Stimulated activated CD4-positive, alpha-beta T cell treated with anti-CD3 and anti-CD28 coated beads, Interleukin-1b, Interleukin-23, amount 100 ng/mL, for 1 hour (primary cell): ENCODE measurements at places on chromosomes 11 and 22.

DNA sequence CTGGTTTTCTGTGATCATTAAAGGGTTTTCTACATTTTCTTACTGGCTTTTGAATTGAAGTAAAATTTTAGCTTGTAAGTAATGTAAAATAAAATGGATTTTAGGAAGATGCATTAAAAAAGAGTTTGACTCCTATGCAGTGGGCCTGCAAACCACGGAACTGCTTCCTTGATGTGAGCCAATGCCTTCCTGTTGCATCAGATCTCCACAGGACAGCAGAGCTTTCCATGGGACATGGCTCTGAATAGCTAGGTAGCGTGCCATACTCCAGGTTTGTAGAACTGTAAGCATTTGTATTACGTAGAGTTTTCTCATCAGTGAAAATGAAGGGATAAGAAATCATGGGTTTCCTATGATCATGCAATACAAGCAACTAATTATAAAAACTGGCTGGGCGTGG is 133.4 kb downstream of the SWAP70 start:
- no peak for DNase-seq

DNA sequence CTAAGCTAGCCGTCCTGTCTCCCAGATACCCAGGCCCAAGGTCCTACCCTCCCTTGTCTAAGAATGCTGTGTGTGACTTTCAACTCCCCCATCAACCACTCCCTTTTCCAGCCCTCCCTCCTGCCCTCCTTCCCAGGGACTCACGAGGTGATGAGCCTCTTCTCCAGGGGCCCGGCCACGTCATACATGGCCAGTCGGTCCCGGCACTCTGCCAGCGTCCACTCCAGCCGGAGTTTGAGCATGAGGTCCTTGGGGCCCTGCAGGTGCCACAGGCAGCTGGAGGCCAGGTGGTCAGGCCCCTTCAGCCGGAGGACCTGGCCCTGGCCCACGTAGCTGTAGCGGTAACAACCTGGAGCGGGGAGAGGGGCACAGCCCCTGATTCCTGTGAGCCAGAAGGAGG is 20.1 kb downstream of the TMPRSS6 start:
- no peak for DNase-seq

GRCh38 chr22:37291559-37292298 is 9.4 kb downstream of the CYTH4 start:
- no peak for DNase-seq

GRCh38 chr22:42425337-42425988 is 6.7 kb downstream of the NFAM1 start:
- DNase-seq: no peak

DNA sequence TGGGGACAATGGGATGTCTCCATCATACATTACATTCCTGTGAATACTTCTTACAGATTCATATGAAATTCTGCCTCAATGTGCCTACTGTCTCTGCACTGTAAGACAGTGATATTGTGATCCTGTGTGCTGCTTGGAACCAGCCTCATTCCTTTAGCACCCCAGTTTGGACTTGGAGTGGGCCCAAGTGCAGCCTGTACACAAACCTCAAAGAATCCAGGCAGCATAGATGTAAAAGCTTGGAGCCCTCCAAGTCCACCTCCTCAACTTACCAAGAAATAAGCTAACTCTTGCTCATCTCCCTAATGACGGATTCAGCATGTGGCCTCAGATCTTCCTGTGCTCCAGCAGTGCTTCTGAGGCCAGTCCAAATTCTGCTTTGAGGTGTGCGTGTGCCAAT is 24.4 kb downstream of the GRAP2 start:
- DNase-seq: no peak

- no peak for DNase-seq
These were observed 83.1 kb upstream of the USP47 start for GRCh38 chr11:11758603-11759196.

- no peak for DNase-seq
These were observed 113.8 kb downstream of the BUD13 start for GRCh38 chr11:116658876-116659535.

DNA sequence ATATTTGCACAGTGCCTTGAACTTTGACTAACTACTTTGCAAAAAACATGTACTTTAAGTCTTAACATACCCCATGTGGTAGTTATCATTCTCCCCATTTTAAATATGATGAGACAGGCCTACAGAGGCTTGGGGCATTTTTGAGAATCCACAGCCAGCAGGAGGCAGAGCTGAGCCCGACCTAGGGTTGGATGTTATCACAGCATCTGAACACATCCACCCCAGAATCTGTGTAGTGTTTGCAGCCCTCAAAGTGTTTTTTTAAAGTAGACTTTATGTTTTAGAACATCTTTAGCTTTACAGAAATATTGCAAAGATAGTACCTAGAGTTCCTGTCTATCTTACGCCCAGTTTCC is 17.6 kb downstream of the OTOG start:
- DNase-seq: no peak

DNA sequence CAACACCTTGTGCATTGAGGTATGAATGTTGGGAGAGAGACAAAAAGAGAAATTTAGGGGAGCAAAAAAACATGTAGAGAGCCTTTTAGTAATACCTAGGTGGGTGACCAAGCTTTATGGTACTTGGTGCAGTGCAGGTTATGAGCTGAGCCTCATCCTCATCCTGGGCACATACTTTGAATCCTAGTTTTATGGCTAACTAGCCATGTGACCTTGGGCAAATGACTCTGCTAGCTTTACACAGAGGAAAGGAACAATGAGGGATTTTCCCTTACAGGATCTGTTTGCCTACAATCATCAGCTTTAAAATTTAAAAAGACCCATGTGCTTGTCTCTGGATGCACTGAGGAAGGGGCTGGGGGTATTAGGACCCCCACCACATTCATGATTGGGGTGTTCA is 187.8 kb upstream of the ISX start:
- no peak for DNase-seq

DNA sequence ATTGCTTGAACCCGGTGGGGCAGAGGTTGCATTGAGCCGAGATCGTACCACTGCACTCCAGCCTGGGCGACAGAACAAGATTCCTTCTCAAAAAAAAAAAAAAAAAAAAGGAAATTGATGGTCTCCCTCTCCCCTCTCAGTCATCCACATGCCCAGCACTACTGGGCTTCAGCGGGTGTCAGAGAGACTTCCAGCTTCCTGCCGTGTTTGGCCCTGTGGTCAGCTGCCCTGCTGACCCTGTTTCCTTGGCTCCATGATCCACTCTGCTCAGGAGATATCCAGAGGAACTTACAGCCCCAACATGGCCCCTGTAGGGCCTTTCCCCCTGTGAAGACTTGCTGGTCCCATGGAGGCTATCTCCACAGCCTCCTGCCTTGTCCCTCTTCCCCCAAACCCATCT is 6.1 kb upstream of the PNPLA3 start:
- DNase-seq: no peak

DNA sequence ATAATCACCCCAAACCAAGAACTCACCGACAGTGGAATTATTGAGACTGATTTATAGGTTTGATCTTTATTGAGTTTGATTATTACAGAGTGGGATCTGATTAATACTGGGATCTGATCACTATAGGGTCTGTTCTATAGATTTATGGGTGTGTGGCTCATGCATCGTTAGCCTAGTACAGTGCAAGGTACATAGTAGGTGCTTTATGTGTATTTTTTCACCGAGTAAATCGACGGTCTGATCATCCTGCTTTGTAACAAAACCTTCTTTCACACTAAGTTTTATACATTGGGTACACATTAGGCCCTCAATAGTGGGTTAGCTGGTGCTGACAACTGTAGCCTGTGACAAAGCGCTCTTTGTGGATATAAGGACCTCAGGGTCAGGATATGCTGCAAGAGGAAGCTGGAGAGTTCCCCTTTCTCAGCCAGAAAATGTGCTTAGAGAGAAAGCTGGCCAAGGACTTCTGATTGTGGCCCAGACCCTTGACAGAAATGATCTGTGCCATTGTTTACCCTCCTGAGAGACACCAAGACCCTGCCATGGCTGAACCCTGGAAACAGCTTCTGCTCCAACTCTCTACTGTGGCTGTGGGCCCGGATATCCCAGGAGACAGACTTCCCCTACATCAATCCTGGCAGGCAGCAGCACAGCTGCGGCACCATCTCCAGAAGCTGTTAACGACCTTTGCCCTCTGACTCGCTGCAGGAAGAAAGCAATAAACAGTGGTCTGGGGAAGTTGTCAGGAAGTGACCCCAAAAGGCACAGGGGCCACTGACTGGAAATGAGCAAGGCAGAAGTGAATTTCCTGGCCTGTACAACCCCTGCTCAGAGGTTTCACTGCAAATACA is 16.1 kb upstream of the TPP1 start:
- DNase-seq: no peak

DNA sequence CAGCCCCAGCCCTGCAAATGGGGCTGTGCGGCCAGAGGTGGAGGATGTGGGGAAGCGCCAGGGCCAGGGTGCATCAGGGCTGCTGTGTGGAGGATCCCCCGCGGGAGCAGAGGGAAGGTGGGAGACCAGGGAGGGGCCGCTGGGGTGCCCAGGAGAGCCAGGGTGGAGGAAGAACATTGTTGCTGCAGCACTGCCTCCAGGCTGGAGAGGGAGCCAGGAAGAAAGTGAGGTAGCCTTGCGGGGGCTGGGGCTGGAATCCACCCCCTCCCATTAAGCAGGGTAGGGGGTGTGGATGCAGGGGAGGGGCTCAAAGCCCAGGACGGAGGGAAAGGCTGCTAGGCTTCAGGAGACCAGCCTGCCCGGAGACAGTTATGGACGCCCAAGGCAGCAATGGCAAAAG is 15.0 kb downstream of the CABP7 start:
- no peak for DNase-seq

GRCh38 chr11:80638296-80638695 is 1197.5 kb upstream of the TENM4 start:
- no peak for DNase-seq

DNA sequence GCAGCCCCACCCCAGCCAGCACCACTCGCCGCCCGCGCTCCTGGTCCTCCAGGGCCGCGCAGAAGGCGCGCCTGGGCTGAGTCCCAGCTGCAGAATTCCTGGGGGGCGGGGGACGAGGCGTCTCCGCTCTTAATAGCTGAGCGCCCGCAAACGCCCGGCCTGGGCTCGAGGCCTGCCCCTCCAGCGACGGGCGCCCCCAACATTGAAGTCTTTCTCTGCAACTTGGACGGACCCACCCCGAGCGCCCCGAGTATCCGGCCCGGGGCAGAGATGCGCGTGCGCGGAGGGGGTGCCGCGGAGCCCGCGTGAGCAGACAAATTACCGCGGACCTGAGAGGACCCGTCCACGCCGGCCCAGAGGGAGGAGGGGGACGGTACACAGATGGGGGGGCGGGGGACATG is 6.7 kb upstream of the SYT7 start:
- DNase-seq: no peak

GRCh38 chr11:121426476-121427399 is 25.4 kb upstream of the SORL1 start:
- DNase-seq: no peak

- no peak for DNase-seq
These were observed 46.4 kb upstream of the CD82 start for GRCh38 chr11:44518968-44519550.

DNA sequence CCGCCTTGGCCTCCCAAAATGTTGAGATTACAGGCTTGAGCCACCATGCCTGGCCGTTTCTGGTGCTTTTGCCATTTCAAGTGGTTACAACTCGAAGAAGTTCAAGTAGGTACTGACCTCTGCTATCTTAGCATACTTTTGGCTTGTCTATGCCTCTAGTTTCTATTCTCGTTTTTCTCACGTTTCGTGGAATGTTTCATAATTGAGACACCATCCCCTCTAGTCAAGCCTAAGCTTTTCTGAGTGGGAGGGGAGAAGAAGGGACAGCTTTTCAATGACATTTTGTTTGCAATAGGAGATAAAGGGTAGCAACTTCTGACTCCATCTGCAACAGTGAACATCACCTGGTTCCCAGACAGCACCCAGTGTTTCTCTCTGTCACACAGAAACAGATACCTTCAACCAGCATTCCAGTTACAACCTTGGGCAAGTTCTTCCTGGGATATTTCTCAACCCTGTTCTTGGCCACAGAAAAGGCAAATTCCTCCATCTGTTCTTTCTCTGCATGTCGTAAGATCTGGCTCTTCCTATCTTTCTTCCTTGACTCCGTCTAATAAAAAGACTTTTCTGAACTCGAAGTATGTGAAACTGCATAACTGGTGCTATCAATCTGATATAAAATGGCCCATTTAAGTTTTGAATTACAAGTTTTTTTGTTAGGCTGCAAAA is 25.5 kb downstream of the DDI1 start:
- no peak for DNase-seq

- no peak for DNase-seq
These were observed 16.6 kb downstream of the MED15 start for GRCh38 chr22:20524004-20524481.

DNA sequence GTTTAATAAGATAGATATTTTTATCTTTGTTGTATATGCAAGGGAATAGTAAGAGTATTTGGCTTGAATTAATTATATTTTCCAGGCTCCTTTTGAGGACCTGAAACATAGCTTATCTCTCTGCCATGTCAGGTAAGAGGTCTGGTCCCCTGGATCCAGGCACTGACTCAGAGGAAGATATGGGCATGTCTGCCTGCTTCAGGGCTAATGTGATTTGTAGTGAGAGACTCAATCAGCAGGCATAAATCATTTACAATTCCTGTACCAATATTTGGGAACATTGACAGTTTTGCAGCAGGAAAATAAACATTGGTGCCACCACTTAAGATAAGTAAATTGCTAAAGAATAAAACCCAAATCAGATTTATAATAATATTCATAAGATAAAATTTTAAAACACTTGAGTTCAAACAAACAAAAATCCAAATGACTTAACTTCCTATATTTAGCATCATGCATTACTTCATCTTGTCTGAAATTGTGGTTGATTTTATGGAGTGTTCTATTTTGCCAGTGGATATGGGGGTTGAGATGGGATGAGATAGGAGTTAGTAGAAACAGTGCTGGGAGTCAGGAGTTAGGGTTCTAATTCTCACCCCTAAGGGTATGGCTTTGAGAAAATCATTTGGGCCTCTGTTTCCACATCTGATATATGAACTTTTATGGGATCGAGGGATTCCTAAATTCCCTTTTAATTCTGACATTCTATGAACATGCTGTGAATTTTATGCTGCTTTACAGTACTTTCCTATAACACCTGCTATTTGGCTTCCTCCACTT is 5.1 kb upstream of the CALCA start:
- no peak for DNase-seq

DNA sequence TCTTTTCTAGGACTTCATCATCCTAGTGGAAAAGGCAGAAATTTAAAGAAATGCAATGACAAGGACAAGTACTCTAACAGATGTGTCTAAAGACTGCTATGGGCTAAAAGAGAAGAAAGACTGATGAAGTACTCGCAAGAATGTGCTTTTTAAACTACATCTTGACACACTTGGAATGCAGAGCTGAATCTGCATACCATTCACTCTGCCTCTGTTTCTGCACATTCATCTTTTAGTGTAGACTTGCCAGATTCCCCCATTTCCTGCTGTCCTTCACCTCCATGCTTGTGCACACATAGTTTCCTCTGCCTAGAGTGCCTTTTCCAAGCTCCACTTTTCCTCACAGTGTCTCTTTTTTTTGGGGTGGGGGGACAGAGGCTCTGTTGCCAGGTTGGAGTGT is 239.0 kb upstream of the CCDC179 start:
- DNase-seq: no peak

DNA sequence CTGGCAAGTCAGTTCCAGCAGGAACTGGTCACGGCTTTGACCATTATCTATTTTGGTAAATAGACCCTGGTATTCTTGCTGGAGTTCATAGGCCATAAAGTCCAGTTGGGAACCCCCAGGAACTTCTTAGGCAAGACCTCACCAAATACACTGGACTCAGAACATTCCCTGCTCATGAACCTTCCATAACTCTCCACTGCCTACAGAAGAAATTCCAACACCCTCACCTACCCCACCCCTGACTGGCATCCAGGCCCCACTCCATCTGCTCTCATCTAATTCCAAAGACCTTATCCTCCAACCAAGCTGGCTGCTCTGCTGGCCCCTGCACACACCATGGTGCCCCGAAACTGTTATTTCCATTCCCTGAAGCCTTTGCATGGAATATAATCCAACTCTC is 2.5 kb downstream of the CLPB start:
- DNase-seq: no peak
